ENCODE measurements at places on chromosomes 11 and 22.

DNA sequence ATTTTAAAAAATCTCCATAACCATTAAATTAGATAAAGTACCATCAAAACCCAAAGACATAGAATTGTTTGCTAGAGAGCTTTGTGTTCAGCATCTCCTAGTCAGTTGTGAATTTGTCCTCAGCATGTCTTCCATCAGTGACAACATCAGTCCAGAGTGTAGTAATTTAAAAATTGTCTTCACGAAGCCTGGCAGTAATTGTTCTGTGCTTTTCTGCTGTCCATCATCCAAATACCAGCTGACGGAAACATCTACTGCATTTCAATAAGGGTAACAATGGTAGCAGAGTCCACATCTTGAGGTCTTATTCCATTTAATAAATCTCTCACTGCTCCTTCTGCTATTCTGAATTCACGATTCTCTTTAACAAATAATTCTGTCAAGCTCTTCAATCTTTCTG is 121.5 kb downstream of the ATXN10 start:
- DNase-seq: no peak

DNA sequence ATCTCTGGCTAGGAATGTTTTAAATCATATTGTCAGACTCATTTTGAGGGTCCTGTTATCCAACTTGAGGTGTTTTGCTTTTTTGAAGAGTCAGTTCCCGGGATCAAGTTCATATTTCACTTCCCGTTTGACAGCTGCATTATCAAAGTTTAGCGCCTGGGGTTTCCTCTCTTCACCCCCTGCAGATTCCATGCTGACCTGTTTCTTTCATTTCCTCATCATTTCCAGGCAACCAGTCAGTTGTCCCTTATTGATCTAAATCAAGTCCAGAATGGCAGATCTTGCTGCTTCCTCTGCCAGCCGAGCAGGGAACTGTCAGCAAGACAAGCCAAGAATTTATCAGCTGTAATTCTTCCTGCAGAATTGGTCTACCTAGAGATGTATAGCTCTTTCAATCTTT is 197.6 kb upstream of the SYN3 start:
- DNase-seq: no peak

DNA sequence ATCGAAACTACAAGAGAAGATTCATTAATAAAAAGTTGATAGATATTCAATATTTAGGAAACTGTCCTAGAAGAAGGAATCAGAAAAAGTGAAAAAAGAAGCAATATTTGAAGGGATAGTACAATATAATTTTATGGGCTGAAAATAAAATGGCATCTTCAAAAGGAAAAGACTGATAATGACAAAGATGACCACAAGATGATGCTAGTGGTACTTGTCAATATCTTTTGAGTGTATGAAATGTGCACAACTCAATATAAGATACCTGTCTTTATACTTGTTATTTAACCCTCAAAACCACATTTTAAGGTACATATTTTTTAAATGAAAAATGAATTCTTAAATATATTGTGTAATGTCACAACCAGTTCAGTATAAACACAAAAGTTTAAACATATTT is 1059.6 kb upstream of the RAG2 start:
- DNase-seq: no peak

GRCh38 chr11:58525037-58525614 is 17.2 kb upstream of the OR5B21 start:
- DNase-seq: peak; percentile 36

GRCh38 chr11:973237-973636 is 47.6 kb downstream of the AP2A2 start:
- DNase-seq: no peak

DNA sequence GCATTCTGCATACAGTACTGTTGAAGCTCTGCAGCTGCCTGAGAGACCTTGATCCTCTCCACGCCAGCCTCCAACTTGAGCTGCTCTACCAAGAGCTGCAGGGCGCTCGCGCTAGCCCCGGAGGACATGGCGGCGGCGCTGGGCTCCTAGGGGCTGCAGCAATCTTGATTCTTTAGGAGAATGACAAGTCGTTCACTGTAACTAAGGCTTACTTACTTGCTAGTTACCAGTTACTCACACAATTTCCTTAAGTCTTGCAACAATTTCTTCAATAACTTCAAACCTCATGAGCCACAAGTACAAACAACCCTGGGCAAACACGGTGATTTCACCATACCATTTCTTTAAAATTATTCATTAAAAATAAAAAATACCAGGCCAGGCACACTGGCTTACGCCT is 21.9 kb downstream of the SBF2 start:
- DNase-seq: no peak

GRCh38 chr11:67601098-67601497 is 5.6 kb upstream of the NDUFV1 start:
- DNase-seq: no peak

DNA sequence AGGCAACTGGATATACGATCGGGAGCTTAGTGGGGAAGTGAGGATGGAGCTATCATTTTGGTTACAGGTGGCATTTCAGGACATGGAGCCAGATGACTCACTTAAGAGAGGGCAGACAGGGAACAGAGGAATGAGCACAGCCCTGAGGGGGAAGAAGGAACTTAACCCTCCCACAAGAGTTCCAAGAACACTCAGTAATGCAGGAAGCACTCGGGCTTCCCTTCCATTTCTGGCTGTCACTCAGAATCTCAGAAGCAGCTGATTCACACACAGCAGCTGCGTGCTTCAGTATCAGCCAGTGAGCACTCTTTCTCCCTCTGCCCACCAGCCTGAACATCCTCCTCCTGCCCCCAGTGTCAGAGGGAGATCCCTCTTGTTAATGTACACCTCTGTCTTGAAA is 34.8 kb downstream of the EFCAB6 start:
- no peak for DNase-seq

DNA sequence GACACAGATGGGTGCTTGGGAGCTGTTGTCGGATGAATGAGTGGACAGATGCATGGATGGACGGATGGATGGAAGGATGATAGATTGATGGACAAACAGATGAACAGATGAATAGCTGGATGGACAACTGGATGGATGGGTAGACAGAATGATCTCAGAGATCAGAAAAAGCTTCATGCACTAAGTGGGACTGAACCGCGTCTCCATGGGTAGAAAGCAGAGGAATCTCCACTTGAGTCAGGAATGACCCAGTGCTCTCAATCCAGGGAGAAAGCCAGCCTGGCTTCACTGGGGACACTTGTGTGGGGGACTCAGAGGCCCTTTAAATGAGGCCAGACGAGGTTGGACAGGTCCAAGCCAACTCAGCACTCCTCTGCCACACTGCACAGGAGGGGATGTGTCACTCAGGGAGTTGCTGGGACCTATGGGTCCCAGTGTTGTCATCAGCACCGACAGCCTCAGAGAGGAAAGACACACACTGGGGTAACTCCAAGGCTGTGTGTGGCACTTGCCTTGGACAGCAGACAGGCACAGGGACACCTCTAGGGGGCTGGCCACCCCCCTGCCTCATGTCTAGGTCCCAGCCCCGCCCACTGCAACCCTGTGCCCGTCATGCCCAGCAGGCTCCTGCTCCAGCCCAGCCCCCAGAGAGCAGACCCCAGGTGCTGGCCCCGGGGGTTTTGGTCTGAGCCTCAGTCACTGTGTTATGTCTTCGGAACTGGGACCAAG is 5.6 kb downstream of the IGLL5 start:
- DNase-seq: no peak

- DNase-seq: no peak
These were observed 79.3 kb downstream of the CYP2R1 start for GRCh38 chr11:14812757-14813156.

DNA sequence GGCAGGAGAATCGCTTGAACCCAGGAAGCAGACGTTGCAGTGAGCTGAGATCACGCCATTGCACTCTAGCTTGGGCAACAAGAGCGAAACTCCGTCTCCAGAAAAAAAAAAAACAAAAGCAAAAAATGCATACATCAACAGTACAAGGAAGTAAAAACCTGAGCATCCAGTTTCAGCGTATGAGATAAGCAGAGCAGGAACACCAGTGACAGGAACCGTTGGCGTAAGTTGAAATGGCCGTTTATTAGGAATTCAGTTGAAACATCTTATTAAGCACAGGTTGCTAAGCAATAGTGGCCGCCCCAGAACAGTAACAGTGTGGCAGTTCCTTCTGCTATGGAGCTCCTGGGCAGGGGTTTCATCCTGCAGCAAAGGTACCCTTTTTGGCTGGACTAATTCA is 4.0 kb upstream of the L3MBTL2 start:
- no peak for DNase-seq

DNA sequence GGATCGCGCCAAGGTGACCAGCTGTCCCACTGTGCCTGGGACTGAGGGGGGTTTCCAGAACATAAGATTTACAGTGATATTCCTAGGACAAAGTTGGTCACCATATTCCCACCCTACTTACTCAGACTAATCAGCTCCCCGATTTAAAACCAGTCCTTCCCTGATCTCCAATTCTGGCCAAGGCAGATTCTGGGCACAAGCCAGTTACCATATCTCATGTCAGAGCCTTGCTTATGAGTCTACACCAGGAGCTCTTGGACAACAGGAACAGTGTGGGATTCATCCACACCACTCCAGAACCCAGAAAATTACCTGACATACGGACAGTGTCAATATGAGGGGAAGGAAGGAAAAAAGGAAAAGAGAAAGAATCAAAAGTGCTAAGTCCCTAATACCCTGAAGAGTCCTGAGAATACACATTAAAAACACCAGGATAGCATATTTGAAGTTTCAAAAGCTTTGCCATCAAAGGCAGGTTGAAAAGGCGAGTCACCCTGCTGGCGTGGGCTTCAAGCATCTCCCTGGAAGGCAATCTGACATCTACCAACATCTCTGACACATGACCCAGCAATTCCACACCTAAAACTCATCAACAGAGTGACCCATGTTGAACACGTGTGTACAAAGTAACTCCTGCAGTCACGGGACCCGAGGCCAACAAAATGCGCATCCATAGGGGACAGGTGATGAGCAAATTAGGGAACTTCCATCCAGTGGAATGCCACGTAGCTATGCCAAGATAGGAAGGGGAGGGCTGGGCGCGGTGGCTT is 8.0 kb upstream of the IL2RB start:
- DNase-seq: no peak

GRCh38 chr11:128105950-128106349 is 481.4 kb downstream of the ETS1 start:
- DNase-seq: no peak

- DNase-seq: no peak
These were observed 20.8 kb upstream of the LINC01488 start for GRCh38 chr11:69460540-69461257.

DNA sequence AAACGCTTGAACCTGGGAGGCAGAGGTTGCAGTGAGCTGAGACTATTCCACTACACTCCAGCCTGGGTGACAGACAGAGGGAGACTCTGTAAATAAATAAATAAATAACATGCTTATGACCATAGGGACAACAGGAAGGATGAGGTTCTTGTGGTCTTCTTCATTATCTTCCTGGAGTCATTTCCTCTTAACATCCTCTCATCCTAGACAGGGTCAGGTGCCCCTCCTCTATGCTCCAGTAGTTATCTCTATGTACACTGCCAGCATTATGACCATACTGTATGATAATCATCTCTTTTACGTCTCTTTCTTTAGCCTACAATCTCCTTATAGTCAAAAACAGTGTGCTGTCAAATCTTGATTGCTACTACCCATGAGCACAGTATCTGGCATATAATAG is 17.7 kb downstream of the RAB30 start:
- DNase-seq: no peak

DNA sequence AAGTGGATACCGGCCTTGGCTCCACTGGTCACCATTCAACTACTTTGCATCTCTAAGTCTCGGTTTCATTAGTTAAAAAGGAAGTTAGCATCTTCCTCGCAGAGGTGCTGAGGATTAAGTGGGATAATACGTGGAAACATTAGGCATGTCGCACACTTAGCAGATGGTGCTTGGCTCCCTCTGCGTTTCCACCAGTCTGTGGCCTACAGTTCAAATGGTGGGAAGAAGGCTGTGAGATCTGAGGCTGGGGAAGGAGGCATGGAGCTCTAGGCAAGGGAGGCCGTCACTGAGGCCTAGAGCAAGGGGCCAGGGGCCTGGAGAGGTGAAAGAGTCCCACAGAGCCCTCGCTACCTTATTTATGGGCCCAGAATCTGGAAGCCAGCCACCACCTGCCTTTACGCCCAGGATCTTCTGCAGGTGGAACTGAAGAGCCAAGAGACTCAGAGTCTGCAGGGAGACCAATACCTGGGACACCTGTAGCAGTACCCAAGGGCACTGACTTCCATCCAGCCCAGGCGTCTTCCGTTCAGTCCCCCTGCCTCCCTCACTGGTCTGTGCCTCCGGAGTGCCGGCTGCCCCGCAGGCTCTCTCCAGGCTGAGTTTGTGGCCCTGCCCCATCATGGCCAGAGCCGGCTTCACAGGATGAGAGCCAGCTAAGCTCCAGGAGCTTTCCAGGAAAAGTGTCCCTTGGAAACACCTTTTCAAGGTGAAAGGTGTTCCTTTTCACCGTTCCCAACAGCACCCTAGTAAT is 66.1 kb upstream of the A4GALT start:
- no peak for DNase-seq

- DNase-seq: no peak
These were observed 20.9 kb downstream of the DKK3 start for GRCh38 chr11:11987503-11988022.

DNA sequence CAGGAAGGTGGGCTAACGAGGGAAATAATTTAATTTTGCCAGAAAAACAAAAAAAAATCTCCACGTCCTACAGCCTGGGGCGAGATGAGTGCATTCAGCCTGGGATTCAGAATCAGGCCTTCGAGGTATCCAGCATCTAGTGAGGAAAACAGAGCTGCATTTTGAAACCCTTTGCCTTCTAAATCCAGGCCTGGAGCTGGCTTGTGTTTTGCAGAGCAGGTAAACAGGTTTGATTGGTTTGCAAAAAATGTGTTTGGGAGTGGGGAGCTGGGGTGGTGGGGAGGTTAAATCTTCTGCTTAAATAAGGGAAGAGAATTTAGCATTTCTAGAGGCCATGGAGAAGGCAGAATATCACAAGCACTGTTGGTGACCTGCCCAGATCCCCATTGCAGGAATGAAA is 29.7 kb upstream of the RASD2 start:
- DNase-seq: no peak

DNA sequence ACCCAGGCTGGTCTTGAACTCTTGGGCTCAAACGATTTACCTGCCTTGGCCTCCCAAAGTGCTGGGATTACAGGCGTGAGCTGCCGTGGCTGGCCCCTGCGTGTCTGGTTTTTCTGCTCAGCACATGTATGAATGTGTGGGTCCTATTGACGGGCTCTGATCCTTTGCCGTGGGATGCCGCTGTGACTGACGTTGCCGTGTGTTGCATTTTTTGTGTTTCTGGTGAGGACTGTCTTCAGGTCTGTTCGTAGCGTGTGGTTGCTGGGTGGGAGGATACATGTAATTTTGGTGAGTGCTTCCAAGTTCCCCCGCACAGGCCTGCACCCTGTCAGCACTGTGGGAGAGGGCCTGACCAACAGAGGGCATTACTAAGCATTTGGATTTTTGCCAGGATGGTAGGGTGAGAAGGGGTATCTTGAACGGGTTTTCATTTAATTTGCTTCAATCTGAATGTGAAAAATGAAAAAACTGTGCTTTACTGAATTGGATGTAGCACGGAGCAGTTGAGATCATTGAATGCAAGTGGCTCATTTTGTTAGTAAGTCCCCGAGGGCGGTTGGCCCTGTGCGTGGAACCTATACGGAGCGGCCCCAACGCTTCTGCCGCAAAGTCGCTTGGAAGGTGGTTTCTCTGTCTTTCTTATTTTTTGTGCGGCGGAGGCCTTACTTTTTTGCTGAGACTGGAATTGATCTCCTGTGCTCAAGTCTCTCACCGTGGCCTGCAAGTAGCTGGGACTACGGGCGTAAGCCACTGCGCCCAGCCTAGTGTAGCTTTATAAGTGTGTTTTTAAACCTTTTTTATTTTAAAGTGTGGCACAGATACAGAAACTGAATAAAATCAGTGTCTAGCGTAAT is 8.2 kb downstream of the ZBED4 start:
- DNase-seq: no peak
